ENCODE measurements at places on chromosomes 4 and X.

DNA sequence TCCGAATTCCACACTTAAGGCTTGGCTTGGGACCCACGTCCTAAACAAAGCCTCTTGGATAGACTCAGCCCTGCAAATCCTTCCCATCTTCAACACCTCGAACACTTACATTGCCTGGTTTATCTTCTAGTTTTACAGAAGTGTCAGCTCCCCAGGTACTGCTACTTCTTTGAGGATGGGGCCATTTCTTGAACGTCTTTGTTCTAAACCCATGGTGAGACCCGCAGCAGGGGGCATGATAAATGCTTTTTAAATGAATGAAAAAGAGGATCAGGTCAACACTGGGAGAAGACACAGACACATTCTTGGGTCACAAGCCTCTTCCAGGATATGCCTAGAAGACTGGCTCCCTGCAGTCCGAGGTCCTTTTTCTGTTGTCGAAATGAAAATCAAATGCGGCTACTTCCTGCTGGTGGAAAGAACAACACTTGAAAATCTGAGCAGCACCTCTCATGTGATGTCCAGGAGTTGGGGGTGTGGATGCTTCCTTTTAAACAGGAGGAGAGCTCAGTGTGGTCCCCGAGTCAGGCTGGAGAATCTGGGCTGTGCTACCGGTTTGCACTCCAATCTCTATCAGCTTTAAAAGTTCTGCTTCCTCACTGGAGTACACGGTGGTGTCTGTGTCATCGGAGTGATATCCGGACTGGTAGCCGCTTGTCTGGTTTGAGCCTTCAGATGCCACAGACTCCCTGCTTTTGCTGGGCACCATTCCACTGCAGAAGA lies 45.8 kb downstream of the KDR start:
- DNase-seq = no peak

DNA sequence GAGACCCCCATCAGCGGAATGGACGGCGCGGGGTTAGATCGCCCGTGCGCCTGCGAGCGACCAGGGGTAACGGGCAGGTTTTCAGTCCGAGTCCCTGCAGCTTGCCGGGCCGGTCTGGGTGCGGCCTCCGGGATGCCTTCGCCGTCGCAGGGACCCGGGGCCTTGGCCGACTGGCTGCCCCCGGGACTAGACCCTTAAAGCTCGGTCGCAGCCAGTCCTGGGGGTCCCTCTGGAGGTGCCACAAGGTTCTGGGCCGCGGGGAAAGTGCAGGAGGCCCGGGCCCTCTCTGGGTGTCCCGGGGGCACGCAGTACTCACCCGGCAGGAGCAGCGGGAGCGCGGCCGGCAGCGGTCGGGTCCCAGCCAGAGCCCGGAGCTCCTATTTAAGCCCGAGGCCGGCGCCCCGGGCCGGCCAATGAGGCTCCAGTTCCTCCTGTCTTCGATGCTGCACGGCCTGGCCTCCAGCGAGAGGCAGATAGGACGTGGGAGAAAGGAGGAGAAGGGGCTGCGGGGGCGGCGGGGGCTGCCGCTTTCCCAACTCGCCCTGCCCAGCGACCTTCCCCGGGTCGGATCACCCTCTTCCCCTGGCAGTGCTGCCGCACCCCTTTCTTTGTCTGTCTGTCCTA lies at the start of gene SPON2:
Gene SPON2, minus strand, starts transcription at position 356 of the 624 bp plus-strand sequence.
- DNase-seq = no peak

DNA sequence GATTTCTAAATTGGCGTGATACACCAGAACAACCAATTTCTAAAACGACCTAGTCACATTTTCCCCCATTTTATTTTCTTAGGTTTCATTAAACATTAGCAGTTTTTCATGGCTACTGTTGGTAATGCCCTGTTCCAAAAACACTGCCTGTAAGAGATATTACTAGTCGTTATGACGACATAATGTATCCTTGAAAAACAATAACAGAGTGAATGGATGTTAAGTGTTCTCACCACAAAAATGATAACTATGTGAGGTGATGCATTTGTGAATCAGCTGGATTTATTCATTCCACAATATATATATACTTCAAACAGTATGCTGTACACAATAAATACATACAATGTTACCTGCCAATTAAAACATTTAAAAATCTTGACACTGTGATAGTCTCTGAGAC lies 1147.6 kb upstream of the PCDH10 start:
- DNase-seq = no peak

GRCh38 chrX:18464499-18464898 lies 39.1 kb downstream of the CDKL5 start:
- DNase-seq = no peak

- DNase-seq = no peak
These were observed 20.2 kb downstream of the PRSS48 start for GRCh38 chr4:151297170-151297569.

DNA sequence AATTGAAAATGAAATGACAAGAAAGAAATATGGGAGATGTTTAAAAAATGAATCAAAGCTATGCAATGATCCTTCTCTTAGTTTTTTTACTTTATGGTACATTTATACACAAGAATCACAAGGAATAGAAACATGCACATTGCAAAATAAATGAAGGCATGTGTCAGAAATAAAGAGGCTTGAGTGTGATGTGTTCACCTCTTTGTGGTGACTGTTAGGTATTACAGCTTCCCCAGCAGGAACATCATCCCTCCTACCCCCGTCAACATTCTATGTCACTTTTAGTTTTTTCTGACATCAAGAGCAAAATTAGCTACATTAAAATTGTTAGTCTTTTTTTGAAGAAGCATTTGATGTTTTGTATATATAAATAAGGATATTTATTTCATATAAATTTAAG lies 214.8 kb downstream of the SLC4A4 start:
- no peak for DNase-seq

GRCh38 chr4:80568891-80569290 lies 233.4 kb downstream of the CFAP299 start:
- DNase-seq = no peak

Measured in stimulated activated CD4-positive, alpha-beta T cell treated with anti-CD3 and anti-CD28 coated beads, Interleukin-1b, Interleukin-23, amount 100 ng/mL, for 1 hour (primary cell).